Heart right ventricle (tissue), 16 donors: ENCODE measurements at places on chromosomes 4 and X. TPM values are rescaled to one million over a fixed set of nuclear protein-coding genes. Genes with fewer than 3 reads are reported as not detected.

DNA sequence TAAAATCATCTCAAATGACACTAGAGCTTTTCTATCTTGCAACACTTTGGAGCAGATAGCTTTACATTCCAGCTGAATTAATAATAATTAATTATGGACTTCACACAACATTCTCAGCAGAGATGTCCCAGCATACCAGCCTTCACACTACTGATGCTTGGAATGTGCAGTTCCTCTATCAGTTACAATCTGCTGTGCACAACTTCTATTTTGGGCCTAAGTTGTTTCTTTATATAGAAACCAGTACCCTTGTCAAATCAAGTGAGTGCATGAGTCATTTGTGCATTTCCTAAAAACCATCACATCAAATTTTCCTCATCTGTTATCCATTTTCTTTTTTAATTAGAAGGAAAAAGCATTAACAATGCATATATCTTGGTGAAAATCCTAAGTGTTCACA, 8.8 kb upstream of the RASL11B start:
- H3K4me3 ChIP-seq = no peak overlapping the region
- no peaks in the 10 kb centered on the region for H3K4me1 ChIP-seq
- no peaks in the 10 kb centered on the region for H3K27me3 ChIP-seq
- no peaks in the 10 kb centered on the region for H3K36me3 ChIP-seq
- no peak for DNase-seq

GRCh38 chr4:96035727-96036126, 195.8 kb downstream of the PDHA2 start:
- no peaks in the 10 kb centered on the region for H3K27me3 ChIP-seq
- H3K27ac ChIP-seq = no peak overlapping the region
- no peak overlapping the region for H3K4me3 ChIP-seq

DNA sequence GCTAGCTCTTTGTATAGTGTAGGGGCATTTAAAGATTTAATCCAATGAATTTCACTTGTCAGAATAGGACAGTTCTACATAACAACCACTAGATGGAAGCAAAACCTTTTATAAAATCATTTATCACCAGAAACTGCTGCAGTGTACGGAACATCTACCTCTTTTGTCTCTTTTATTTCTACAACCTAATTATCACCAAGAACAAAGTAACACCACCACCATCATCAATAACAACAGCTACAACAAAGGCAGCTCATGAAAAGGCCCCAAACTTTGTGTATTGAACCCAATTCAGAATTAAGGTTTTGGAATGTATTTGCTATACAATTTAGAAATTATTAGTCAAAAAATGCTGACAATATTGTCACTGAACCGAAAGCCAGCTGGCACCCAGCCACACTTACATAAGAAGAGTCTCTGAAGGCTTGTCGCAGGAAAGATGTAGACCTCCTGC, 260.9 kb upstream of the RPS6KA3 start:
- no peaks in the 10 kb centered on the region for H3K27me3 ChIP-seq
- no peaks in the 10 kb centered on the region for H3K4me1 ChIP-seq
- no peak overlapping the region for H3K27ac ChIP-seq
- H3K4me3 ChIP-seq = no peak overlapping the region
- no peaks in the 10 kb centered on the region for H3K36me3 ChIP-seq

Gene ADH1B
- 84.9 TPM for polyA plus RNA-seq

GRCh38 chrX:7261672-7262332, 113.8 kb upstream of the PUDP start:
- no peak overlapping the region for H3K27ac ChIP-seq
- H3K4me1 ChIP-seq = no peaks in the 10 kb centered on the region
- no peaks in the 10 kb centered on the region for H3K27me3 ChIP-seq
- H3K36me3 ChIP-seq = no peaks in the 10 kb centered on the region
- no peak overlapping the region for H3K4me3 ChIP-seq

GRCh38 chr4:89800527-89801103, 36.3 kb downstream of the SNCA start:
- no peaks in the 10 kb centered on the region for H3K27me3 ChIP-seq
- H3K4me1 ChIP-seq = no peaks in the 10 kb centered on the region
- H3K4me3 ChIP-seq = no peak overlapping the region
- DNase-seq = no peak
- H3K27ac ChIP-seq = no peak overlapping the region

DNA sequence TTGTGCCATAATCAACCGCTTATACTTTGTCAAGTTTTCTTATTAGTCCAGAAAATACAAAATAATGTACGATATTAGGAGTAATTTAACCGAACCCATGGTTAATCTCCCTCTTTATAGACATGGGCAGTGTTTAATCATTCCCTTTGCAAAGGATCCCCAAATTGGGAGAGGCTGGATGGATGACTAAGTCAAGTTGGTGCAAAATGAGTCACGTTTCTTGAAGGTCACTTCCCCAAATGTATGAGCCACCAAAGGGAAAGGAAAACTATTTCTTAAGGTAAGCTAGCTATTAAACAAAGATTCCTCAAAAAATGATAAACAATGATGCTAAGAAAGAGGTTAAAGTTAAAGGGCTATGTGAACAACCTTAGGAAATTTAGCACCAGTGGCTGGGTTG, 17.5 kb downstream of the MAML3 start:
- no peaks in the 10 kb centered on the region for H3K36me3 ChIP-seq
- no peak overlapping the region for H3K27ac ChIP-seq
- no peak overlapping the region for H3K4me3 ChIP-seq
- DNase-seq = no peak
- H3K27me3 ChIP-seq = no peaks in the 10 kb centered on the region

Gene LDB2
- polyA plus RNA-seq = 30.4 TPM

- no peak overlapping the region for H3K4me3 ChIP-seq
- H3K36me3 ChIP-seq = no peaks in the 10 kb centered on the region
- H3K27ac ChIP-seq = no peak overlapping the region
- H3K27me3 ChIP-seq = no peaks in the 10 kb centered on the region
- no peak for DNase-seq
Observed at GRCh38 chr4:159341522-159341921, 238.6 kb downstream of the RAPGEF2 start.

Gene ERAS
- 0.04 TPM for polyA plus RNA-seq

Gene SSX2B
- not detected for polyA plus RNA-seq

- H3K27ac ChIP-seq = peak within 1 kb of the TSS; percentile 83
- H3K27me3 ChIP-seq = no peaks in the 10 kb centered on the region
- H3K36me3 ChIP-seq = peaks cover 21% of the 10 kb centered on the region
- DNase-seq = peak; percentile 21
Observed at GRCh38 chrX:153598541-153599191, at the start of gene CCNQ. Gene CCNQ (minus strand): TSS chrX:153599139. CDS start chrX:153599073, 66 bp downstream.

Gene PAK3
- polyA plus RNA-seq = under 0.01 TPM

Gene CHM
- 6.1 TPM for polyA plus RNA-seq

Gene NXF2
- not detected for polyA plus RNA-seq

Gene NXF2B
- polyA plus RNA-seq = not detected

GRCh38 chr4:144868309-144868708, 222.4 kb downstream of the HHIP start:
- DNase-seq = no peak
- no peaks in the 10 kb centered on the region for H3K4me1 ChIP-seq
- H3K4me3 ChIP-seq = no peak overlapping the region
- H3K27me3 ChIP-seq = no peaks in the 10 kb centered on the region
- H3K27ac ChIP-seq = no peak overlapping the region
- H3K36me3 ChIP-seq = no peaks in the 10 kb centered on the region

DNA sequence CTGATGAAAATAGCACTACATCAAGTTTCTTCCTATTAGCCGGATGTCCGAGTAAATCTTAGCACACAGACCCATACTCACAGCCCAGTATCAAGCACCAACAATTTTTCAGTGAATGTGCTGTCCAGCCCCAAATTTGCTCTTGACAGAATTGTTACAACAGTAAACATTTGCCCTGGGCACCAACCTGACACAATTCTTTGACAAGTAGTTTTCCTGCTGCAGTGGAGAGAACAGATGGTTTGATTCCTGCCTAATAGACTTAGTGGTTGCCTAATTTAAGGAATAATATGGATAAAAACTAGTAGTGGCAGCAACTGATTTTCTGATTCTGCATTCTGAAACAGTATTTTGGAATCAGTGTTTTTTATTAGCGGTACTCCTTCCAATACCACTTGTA, 253.6 kb downstream of the SLC39A8 start:
- DNase-seq = no peak
- H3K4me3 ChIP-seq = no peak overlapping the region
- no peaks in the 10 kb centered on the region for H3K4me1 ChIP-seq
- no peaks in the 10 kb centered on the region for H3K36me3 ChIP-seq
- H3K27ac ChIP-seq = no peak overlapping the region

GRCh38 chr4:169109035-169109675, 99.1 kb upstream of the CBR4 start:
- no peaks in the 10 kb centered on the region for H3K36me3 ChIP-seq
- no peaks in the 10 kb centered on the region for H3K4me1 ChIP-seq
- H3K4me3 ChIP-seq = no peak overlapping the region

Gene NPY2R
- 0.07 TPM for polyA plus RNA-seq
